ENCODE measurements at places on chromosomes 4 and X.

DNA sequence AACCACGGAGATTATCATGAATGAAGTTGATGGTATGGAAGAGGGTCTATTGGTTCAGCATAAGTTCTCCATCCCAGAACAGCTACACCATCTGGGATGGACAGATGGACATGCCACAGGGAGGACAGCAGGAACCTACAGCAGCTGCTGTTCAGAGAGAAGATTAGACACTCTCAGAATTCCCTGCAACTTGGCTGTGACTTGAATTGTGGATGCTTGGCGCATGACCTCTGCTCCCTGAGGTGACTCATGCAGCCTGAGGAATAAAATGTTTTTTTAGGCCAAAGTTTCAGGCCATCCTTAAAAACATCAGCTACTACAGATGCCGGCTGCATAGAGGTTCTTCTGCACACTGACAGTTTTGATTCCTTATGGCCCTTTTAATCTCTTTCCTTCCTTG lies 97.3 kb downstream of the RS1 start:
- DNase-seq, result no peak

DNA sequence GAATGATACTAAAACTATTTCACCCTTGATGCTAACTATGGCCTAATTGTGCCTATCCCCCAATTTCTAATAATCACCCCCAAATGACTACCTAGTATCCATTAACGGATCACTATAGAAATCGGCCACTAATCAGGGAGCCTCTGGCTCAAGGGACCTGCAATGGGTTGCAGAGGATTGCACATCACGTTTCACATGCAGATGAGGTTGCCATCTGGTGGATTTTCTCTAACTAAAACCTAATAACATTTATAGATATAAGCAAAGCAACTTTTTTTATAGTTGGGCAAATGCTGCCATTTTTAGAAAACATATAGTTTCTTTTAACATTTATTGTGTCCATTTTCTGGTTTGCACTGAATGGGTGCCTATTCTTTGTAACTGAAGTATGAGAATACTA lies 28.3 kb upstream of the ALG13 start:
- DNase-seq, result no peak

GRCh38 chrX:153829799-153830639 lies at the start of gene PDZD4:
TSS of gene PDZD4 (minus strand) at chrX:153830544. CDS start at chrX:153830298, 246 bp downstream.
- no peak for DNase-seq

- DNase-seq, result no peak
Measured at GRCh38 chrX:29555465-29556091, 659.8 kb upstream of the MAGEB2 start.

DNA sequence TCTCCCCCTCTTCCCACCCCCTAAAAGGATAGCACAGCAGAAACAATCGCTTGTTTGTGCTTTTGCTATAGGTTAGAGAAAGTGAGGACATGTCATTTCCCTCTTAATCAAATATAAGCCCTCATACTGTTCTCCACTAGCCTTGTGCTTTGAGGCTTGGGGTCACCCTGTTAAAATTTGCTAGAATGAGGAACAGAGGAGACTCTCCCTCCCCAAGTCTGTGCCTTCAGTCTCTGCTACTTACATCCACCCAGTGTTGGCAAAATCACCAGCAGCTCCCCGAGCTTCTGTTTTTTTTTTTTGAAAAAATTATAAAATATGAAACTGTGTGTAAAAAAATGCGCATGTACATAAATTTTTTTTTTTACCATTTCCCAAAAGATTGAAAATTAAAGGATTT lies 19.3 kb downstream of the KLF3 start:
- DNase-seq, result no peak

DNA sequence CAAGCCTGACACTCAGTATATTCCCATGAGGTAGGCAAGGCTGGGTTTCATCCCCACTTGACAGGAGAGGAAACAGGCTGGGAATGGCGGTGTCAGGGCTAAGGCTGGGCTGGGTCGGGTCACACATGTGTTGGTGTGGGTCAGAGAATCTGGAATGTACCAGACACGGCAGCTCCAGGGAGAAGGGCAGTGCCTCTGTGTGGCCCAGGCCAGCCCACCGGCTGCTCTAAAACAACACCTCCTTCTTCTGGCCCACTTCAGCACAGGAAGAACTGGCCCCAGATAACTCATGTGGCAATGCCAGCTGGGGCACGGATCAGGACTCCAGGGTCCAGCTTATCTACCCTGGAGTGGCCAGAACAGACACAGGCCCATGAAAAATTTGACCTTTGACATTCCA lies 6.3 kb downstream of the HAUS7 start:
- no peak for DNase-seq

All from occipital lobe (tissue), 3 donors.